ENCODE measurements at places on chromosomes 5 and 9. TPM values are rescaled to one million over a fixed set of nuclear protein-coding genes. Genes with fewer than 3 reads are reported as not detected.

- no peaks in the 10 kb centered on the region for H3K36me3 ChIP-seq
- H3K4me1 ChIP-seq, result no peaks in the 10 kb centered on the region
- no peak for DNase-seq
- no peak overlapping the region for H3K27ac ChIP-seq
- H3K4me3 ChIP-seq, result no peak overlapping the region
These were observed 40.1 kb upstream of the SUB1 start for GRCh38 chr5:32545102-32545800.

DNA sequence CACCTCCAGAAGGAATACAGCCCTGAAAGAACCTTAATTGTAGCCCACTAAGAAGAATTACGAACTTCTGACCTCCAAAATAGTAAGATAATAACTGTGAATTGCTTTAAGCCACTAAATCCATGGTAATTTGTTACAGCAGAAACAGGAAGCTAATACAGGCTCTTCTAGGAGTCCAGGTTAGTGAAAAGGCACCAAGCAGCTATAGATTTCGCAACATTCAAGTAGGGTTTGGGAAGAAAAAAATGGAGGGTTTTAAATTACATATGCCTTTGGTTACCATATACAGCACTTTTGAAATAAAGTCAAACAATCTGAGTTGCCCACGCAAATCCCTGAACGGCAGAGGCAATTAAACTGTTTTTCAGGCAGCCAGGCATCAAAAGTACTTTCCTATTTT, 1.7 kb upstream of the ACTL7A start:
- H3K4me3 ChIP-seq, result no peak overlapping the region
- H3K27me3 ChIP-seq, result peaks cover 4% of the 10 kb centered on the region
- DNase-seq, result no peak

- peaks cover 1% of the 10 kb centered on the region for H3K36me3 ChIP-seq
- no peaks in the 10 kb centered on the region for H3K27me3 ChIP-seq
- H3K4me3 ChIP-seq, result no peak overlapping the region
- DNase-seq, result no peak
- H3K27ac ChIP-seq, result no peak overlapping the region
These were observed 9.3 kb downstream of the CER1 start for GRCh38 chr9:14713187-14713767.

GRCh38 chr9:69513141-69513820, 158.9 kb downstream of the APBA1 start:
- no peak overlapping the region for H3K27ac ChIP-seq
- peaks cover 2% of the 10 kb centered on the region for H3K27me3 ChIP-seq

GRCh38 chr5:140546851-140547507, 483 bp upstream of the EIF4EBP3 start:
- no peaks in the 10 kb centered on the region for H3K27me3 ChIP-seq
- H3K4me3 ChIP-seq, result peak overlapping the region; percentile 63
- H3K4me1 ChIP-seq, result peaks cover 14% of the 10 kb centered on the region
- H3K27ac ChIP-seq, result peak overlapping the region; percentile 89
- DNase-seq, result no peak

Gene PCA3
- 0.31 TPM for total RNA-seq

Gene LOX
- total RNA-seq, result 0.19 TPM

Data from progenitor cell of endocrine pancreas (in vitro differentiated cells).